Cardiac septum (tissue), 1 donor: ENCODE measurements at places on chromosomes 3 and 15. TPM values are rescaled to one million over a fixed set of nuclear protein-coding genes. Genes with fewer than 3 reads are reported as not detected.

- no peak for DNase-seq
Observed at GRCh38 chr3:195226900-195227447, 44.0 kb downstream of the XXYLT1 start.

DNA sequence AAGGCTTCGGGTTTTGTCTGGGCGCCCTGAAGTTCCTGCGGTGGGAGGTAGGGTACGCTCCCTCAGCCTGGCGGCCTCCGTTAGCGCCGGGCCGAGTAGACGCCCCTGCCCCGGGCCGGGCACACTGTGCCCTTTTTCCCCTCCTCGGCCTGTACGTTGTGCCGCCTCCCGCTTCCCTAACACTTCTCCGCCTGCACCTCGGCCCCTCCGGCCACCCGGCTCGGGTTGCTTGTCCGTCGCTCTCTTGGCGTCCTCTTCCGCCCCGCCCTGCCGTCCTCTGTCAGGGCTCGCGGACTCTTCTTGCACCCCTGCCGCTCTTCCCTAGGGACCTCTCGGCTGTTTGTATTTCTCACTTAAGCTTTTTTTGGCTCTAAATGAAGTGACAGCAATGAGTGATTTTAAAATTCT lies 384 bp downstream of the KNL1 start:
- DNase-seq = no peak

GRCh38 chr3:71247958-71248335 lies 335.6 kb downstream of the FOXP1 start:
- no peak for DNase-seq

Gene KNL1
- 0.43 TPM for total RNA-seq
